ENCODE measurements at places on chromosomes 5 and 9.

DNA sequence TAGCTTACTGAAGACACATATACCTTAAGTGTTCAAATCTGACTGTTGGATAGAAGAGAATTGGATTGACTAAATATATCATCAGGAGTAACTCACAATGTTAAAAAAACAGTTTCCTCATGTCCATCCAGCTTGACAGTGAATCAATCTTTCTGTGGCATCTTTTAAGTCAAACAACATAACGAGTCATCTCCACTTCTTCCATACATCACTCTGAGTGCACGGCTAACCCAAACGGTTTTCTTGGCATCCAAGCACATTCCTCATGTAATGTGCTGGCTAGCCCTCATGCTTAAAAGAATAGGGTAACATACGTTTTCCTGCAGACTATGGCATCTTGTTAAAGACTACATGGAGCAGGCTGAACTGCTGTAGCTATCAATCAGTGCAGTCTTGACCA lies 291.5 kb upstream of the TRPC7 start:
- no peak for DNase-seq

GRCh38 chr9:92965061-92965758 lies 17.9 kb downstream of the FGD3 start:
- no peak for DNase-seq

DNA sequence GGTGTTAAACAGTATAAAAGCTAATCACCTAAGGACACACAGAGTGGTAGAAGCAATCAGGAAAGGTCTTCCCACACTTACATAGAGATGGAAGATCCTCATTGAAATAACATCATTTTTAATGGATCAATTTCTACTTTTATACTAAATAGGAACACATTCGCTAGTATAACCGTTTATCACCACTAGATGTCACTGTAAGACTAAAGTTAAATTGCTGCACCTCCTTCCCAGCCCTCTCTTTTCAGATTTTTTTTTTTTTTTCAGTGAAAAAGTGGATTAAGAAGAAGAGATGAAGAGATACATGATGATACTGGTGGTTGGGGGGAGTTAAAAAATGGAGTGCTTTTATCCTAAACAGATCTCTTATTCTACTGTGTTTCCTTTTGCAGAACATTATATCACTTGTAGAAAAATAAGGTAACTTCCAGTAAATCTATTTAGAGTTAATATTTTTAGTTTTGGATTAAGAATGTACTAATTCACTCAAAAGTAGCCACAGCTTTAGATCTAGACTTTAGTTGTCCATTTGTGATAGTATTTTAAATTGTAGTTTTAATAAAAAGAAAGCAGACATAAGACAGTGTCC lies 116.9 kb upstream of the ARRDC3 start:
- DNase-seq = peak; percentile 2

- no peak for DNase-seq
These were observed 55.6 kb upstream of the KCNIP1 start for GRCh38 chr5:170448221-170448620.

DNA sequence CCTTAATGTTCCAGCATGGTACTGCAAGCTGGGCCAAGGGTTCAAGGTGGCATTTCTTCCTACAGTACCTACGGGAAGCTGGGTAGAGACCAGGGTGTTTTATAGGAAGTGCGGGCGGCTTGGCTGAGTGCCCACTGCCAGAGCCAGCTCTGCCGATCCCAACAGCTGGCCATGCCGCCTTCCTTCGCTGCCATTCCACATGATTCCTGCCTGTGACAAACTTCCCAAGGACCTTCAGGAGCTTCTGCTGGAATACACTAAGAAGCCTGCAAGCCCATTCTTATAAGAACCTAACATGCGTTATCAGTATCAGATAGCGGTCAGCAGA lies 22.0 kb downstream of the MYO10 start:
- DNase-seq = no peak

DNA sequence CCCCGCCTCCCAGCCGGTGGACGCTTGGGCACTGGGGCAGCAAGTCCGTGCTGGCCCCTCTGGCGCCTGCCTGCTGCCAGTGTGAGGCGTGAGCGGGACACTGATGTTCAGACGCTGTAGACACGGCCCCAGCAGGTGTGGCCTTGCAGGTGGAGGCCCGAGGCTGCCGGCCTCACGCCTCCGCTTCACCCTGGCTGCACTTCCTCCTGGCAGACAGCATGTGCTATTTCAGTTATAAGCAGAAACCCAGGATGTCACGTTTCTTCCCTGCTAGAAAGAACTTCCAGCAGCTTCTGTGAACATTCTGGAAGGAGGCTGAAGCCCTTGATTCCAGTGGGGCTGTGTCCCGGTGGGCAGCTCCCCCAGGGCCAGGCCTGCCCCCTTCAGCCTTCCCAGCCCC lies 114.8 kb upstream of the FCN2 start:
- DNase-seq = no peak

GRCh38 chr9:105296877-105297287 lies 52.4 kb downstream of the SLC44A1 start:
- DNase-seq = no peak

DNA sequence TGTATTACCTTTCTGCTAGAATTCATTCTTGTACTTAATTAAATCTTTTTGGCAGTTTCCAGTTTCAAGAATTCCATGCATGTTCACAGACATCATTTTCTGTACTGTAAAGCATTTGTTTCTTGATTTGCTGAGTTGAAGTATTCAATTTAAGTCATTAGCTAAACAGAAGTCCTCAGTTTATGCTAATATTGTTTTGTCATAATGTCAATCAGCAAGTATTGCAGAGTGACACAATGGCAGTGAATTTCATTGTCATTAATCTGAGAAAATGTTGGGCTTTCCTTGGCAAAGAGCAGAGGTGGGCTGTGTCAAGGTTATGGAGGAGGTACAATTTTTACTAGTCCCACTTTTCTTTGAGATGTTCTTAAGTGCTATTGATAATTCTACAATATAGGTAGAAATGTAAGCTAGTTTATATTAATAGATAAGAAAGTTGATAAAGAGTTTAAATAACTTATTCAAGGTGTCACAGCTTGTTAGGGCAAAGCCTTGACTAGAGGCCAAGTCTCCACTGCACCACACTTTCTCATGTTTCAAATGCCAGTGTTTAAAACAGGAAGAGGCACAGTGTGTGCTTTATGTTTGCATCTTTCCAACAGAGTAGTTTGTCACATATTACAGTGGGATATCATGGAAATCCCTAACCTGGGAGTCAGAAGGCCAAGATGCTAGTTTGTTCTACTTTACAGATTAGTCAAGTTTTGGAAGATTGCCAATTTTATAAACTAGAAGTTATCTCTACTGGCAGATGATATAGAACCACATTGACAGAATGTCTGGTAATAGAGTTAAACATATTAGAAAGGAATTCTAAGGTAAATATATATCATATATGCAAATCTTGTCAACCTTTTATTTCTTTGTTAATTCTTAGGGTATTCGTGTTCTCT lies 56.3 kb downstream of the SLF1 start:
- DNase-seq = no peak

Measured in KG1 (cell line).